ENCODE measurements at places on chromosomes 11 and 22. TPM values are rescaled to one million over a fixed set of nuclear protein-coding genes. Genes with fewer than 3 reads are reported as not detected.

The UQCC3 gene
- 10.4 TPM for total RNA-seq

The PELI3 gene
- total RNA-seq = 7.6 TPM

The C11orf91 gene
- total RNA-seq = not detected

The TRIM34 gene
- total RNA-seq = 2.9 TPM

The LDHAL6A gene
- total RNA-seq = not detected

The MAP4K2 gene
- 18.1 TPM for total RNA-seq

The SCUBE2 gene
- total RNA-seq = 40.0 TPM

The SLC22A25 gene
- not detected for total RNA-seq

The SPI1 gene
- total RNA-seq = 7.5 TPM

The ADORA2A gene
- total RNA-seq = 19.4 TPM

The BTBD18 gene
- not detected for total RNA-seq

The MRGPRX3 gene
- not detected for total RNA-seq

The OR52H1 gene
- 5.9 TPM for total RNA-seq

The ARHGAP8 gene
- 12.2 TPM for total RNA-seq

The SH3BP1 gene
- 2.0 TPM for total RNA-seq

The RIMBP3C gene
- total RNA-seq = under 0.01 TPM

The PIWIL4 gene
- total RNA-seq = 13.2 TPM

The PTPRCAP gene
- 6.9 TPM for total RNA-seq

The ATXN10 gene
- 61.6 TPM for total RNA-seq

The FXYD2 gene
- total RNA-seq = 290 TPM

All from body of pancreas (tissue), 4 donors.